ENCODE measurements at places on chromosomes 1 and 21. TPM values are rescaled to one million over a fixed set of nuclear protein-coding genes. Genes with fewer than 3 reads are reported as not detected.

- no peak for DNase-seq
Measured at GRCh38 chr1:53657531-53657805, 81.5 kb downstream of the GLIS1 start.

- DNase-seq, result no peak
Measured at GRCh38 chr1:10824821-10825540, 28.5 kb upstream of the CASZ1 start.

The SLC27A3 gene
- total RNA-seq, result 10.1 TPM

The CDCA8 gene
- 49.3 TPM for total RNA-seq

DNA sequence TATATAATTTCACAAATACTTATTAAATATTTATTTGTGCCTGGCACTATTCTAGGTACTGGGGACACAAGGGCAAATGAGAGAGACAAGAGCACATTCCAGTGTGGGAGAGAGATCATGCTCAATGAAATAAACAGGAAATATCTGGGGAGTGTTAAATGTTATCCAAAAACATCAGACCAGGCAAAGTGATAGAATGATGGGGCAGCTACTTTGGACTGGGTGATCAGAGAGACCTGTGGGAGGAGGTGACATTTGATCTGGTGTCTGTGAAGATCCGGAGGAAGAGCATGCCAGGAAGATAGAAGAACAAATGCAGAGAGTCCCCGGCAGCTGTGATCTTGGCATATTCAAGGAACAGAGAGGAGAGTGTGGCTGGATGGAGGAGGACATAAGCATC is 27.5 kb upstream of the GNG12 start:
- DNase-seq, result no peak

- DNase-seq, result no peak
Measured at GRCh38 chr1:179127163-179127895, 45.5 kb downstream of the TOR3A start.

All from neural progenitor cell (in vitro differentiated cells).